ENCODE measurements at places on chromosomes 5 and 9. TPM values are rescaled to one million over a fixed set of nuclear protein-coding genes. Genes with fewer than 3 reads are reported as not detected.
A peak's percentile ranks its signal among the peaks of the same experiment; 100 is the strongest.

GRCh38 chr5:103800741-103801495 lies 238.3 kb upstream of the NUDT12 start:
- DNase-seq, result no peak

- DNase-seq, result no peak
These were observed 17.8 kb upstream of the SLC6A19 start for GRCh38 chr5:1183424-1184162.

GRCh38 chr9:7452378-7452777 lies 347.2 kb downstream of the DMAC1 start:
- DNase-seq, result no peak

- DNase-seq, result no peak
These were observed 193.1 kb downstream of the GLIS3 start for GRCh38 chr9:4106760-4107143.

The KIF24 gene
- 3.8 TPM for total RNA-seq

The NR4A3 gene
- total RNA-seq, result 0.46 TPM

GRCh38 chr5:59768152-59769040 lies 125.1 kb downstream of the PDE4D start:
- DNase-seq, result peak; percentile 54

The ANKRD18B gene
- total RNA-seq, result 11.0 TPM

The PRDM9 gene
- not detected for total RNA-seq

GRCh38 chr9:88737031-88737430 lies 202.1 kb downstream of the NXNL2 start:
- no peak for DNase-seq

The ANKRD31 gene
- 0.09 TPM for total RNA-seq

The RANBP3L gene
- total RNA-seq, result not detected

The SMIM33 gene
- total RNA-seq, result not detected

The SPDL1 gene
- total RNA-seq, result 31.9 TPM

DNA sequence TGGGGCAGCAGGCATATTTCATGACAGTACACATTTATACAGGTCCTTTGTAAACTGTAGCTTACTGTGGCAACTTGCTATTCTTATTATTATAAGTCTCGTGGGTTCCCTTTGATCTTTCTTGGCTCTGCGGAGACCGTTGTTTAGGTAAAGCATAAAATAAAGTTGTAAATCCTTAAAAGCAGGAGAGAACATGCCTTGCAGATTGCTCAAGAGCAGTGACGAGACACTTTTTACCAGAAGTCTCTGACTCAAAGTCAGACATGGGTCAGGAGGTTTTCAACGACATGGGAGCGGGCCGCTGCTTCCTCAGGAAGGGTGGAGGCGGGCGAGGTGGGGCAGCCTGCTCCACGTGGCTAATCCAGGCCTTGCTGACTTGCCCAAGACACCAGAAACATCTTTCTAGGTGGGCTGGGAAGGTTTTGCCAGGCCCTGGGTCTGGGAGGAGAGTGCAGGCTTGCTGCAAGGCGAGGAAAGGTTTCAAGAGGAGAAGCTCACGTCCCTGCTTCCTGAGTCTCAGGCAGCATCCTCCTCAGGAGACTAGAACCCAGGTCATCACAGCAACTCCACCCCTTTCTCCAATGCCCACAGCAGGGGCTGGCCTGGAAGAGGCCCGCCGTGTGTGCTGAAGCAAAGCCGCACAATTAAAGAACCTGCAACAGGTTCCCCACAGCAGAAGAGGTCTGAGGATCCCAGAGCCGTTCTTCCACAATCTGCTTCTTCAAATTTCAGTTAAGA lies 6.5 kb downstream of the TBC1D2 start:
- no peak for DNase-seq

The KIAA0825 gene
- total RNA-seq, result 1.5 TPM

The BRD3 gene
- total RNA-seq, result 105 TPM

GRCh38 chr5:43193181-43193893 lies 1.3 kb downstream of the NIM1K start:
- no peak for DNase-seq

- DNase-seq, result no peak
These were observed 53.1 kb downstream of the RNF130 start for GRCh38 chr5:180018347-180019060.

GRCh38 chr5:176817841-176818377 lies 7.5 kb downstream of the UNC5A start:
- peak; percentile 73 for DNase-seq

The TEX48 gene
- not detected for total RNA-seq

GRCh38 chr9:92165484-92165883 lies 50.3 kb upstream of the SPTLC1 start:
- no peak for DNase-seq

- no peak for DNase-seq
These were observed 795.8 kb downstream of the EFNA5 start for GRCh38 chr5:106874974-106875373.

- no peak for DNase-seq
These were observed 150.7 kb downstream of the DMRT2 start for GRCh38 chr9:1200847-1201251.

GRCh38 chr5:56688402-56688801 lies 126.9 kb upstream of the MAP3K1 start:
- no peak for DNase-seq

The FOXD4 gene
- total RNA-seq, result 0.21 TPM

- DNase-seq, result no peak
These were observed 76.5 kb downstream of the SH3PXD2B start for GRCh38 chr5:172377856-172378255.

GRCh38 chr9:6925836-6926235 lies 168.1 kb downstream of the KDM4C start:
- no peak for DNase-seq

DNA sequence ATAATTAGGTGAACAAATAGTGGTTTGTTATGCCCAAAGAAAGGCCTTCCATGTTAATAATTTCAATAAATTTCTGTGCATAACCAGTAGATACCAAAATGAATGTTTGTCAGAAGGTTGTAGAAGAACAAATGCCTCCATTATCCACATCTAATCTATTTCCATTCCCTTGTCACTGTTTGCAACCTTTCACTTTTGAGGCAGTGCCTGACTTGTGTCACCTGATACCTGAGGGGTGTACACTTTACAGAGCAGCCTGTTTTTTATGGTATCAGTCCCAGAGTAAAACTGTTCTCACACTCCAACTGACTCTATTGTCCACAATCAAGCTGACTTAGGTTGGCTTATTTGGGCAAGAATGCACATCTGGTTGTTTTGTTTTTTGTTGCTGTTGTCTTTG lies 40.1 kb downstream of the FREM1 start:
- DNase-seq, result no peak

The MYMK gene
- total RNA-seq, result 0.34 TPM

All from WTC11 (cell line).